ENCODE measurements at places on chromosomes 16 and 17.

GRCh38 chr17:81983011-81983638 lies 5.7 kb downstream of the ASPSCR1 start:
- no peak for DNase-seq

- DNase-seq, result no peak
Measured at GRCh38 chr17:338442-339192, 14.0 kb downstream of the RPH3AL start.

DNA sequence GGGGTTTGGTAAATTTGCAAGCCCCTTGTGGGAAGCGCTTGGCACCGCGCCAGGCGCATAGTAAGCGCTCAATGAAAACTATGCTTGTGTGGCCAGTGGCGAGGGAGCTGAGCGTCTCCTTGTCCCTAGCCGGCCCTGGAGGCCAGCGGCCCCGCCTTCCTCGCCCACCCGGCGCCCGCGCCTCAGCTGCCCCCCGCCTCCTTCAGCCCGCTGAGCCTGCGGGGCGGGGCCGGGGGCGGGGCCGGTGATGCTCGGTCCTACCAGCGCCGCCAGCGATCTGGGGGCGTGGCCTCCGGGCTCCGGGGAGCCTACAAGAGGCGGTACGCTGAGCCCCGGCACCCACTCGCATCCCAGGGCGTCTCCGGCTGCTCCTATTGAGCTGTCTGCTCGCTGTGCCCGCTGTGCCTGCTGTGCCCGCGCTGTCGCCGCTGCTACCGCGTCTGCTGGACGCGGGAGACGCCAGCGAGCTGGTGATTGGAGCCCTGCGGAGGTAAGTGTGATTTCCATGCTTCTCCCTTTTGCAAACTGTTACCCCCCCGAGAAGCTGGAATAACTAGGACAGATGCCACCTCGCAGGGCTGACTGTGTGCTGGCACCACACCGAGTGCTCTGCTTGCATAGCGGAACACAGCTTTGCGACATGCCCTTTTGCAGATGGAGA lies at the start of gene CRISPLD2:
Gene CRISPLD2 (plus strand): TSS at position 342 of the 661 bp plus-strand sequence. CDS start 18,511 bp downstream, outside the sequence.
- DNase-seq, result peak; percentile 57

GRCh38 chr16:11171757-11172299 lies 84.2 kb downstream of the SOCS1 start:
- DNase-seq, result no peak

DNA sequence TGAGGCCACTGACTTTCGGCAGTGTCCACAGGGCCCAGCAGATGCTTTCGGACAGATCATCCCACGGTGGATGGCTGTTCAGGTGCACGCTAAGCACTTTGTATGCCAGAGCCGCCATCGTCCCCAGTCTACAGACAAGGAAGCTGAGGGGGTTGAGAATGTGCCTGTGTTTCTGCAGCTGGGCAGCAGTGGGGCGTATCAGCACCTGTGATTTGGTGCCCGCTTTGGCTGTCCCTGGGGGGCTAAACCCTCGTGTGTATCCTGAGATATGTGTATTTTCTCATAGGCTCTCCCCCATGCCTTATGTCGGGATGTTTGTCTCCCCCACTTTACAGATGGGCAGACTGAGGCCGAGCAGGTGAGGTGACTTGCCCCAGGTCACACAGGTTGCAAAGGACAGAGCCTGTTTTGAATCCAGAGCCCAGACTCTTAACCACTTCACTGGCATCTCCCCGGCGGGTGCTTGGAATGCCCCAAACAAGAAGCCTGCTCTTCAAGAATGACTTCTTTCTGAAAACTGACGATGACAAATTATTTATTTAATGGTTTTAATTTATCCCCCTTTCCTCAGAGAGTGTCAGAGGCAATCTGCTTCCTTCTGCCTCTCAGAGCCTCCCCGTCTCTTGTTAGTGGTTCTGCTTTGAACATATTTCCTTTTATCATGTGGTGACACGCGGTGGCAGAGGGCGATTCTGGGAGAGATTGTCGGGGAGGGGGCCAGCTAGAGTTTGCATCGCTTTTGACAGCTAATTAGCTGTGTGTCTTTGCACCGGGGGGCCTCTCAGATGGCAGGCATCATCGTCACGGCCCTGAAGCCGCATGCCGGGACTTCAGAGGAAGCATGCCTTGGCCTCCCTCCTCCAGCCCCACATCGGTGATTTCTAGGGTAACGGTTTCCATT lies 149.6 kb upstream of the CIBAR2 start:
- no peak for DNase-seq

- no peak for DNase-seq
Measured at GRCh38 chr17:29972277-29972676, 30.8 kb downstream of the EFCAB5 start.

GRCh38 chr17:20302246-20302917 lies 165.0 kb downstream of the LGALS9B start:
- DNase-seq, result peak; percentile 38

DNA sequence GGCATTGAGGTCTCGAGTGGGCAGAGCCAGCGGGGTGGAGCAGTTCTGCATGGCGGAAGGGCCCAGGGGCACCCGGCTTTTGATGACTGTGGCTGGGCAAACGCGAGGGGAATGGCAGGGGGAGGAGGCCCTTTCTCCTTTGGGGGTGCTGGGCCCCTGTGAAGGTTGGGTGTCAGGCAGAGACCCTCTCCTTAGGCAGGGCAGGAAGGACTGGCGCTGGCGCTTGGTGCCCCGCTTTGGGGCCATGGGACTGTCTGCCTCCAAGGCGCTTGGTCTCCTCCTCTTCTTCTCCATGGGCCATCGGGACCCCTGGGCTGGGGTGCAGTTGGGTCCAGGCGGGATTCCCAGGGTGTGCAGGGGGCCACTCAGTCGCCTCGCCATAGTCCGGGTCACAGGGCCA lies 12.8 kb upstream of the GFAP start:
- no peak for DNase-seq

- no peak for DNase-seq
Measured at GRCh38 chr17:1532836-1533602, 16.6 kb upstream of the INPP5K start.

GRCh38 chr16:19555938-19556771 lies 652 bp downstream of the VPS35L start:
- DNase-seq, result no peak

DNA sequence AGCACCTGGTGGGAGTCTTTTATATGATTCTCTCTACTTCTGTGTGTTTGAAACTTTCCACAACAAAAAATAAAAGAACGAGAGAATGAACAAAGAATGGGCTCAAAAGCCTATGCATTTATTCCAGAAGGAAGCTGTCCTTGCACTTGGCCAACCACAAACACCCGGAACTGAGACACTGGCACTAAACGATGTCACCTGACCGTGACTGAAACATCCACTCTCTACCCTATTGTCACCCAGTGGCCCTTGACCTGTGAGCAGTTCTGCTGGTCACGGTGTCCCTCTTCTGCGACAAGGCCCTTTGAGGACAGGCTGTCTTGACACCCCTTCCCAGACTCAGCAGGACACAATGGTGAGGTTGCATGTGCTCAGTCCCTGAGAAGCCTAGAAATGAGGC lies 56.6 kb downstream of the TEKT5 start:
- no peak for DNase-seq

- no peak for DNase-seq
Measured at GRCh38 chr16:11117576-11118211, 138.3 kb downstream of the SOCS1 start.

GRCh38 chr16:31080756-31081419 lies 6.7 kb downstream of the ZNF646 start:
- no peak for DNase-seq

GRCh38 chr16:85610059-85610445 lies 3.1 kb upstream of the GSE1 start:
- no peak for DNase-seq

DNA sequence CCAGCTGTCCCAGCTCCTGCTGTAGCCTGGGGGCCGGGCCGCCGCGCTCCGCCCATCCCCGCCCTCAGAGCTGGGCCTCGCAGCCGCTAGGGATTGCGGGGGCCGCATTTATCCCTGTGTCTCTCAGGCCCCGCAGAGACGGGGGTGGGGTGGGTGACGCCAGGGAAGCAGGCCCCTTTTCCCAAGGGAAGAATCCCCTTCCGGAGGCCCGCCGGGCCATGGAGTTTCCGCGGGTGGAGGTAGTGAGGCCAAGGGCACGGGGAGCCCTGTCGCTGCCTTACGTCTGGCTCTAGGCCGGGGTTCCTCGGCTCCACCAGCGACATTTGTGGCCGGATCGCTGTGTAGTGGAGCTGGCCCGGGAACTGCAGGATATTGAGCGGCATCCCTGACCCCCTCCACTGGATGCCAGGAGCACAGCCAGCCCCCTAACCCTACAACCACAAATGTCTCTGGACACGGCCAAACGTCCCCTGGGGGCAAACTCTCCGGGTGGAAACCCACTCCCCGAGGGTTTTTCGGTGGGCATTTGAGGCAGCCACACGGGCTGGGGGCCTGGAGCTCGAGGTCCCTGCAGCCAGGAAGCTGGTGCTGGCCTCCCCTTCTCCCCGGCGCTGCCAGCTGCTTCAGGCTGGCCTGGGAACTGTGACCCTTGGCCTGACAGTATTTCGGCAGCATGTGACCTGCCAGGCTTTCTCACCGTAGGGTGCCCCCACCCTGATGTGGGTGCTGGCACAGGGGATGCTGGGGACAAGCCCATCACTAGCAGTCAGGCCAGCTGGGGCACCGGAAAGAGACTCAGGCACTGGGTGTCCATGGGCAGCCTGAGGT lies 12.0 kb upstream of the CD300A start:
- peak; percentile 80 for DNase-seq

GRCh38 chr16:76941113-76941512 lies 249.9 kb upstream of the MON1B start:
- DNase-seq, result no peak

- DNase-seq, result no peak
Measured at GRCh38 chr17:21248500-21248899, 4.7 kb downstream of the NATD1 start.

GRCh38 chr17:2094891-2095535 lies 40.1 kb downstream of the HIC1 start:
- DNase-seq, result peak; percentile 72
